AG08396 (cell line): ENCODE measurements at places on chromosomes 5 and 9.

- no peak for DNase-seq
These were observed 30.8 kb downstream of the RASEF start for GRCh38 chr9:83032065-83032625.

DNA sequence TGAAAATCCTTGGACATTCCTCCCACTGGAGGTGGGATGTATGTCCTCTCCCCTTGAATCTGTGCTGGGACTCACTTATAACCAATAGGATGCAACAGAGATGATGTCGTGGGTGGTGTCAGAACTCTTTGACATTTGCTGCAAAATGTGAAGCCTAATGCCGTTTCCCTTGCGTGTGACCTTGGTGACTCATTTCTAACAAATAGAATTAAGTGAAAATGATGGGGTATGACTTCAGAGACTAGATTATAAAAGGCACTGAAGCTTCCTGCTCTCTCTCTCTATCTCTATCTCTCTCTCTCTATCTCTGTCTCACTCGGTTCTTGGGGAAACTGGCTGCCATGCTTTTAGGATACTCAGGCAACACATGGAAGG lies 126.1 kb upstream of the STC2 start:
- DNase-seq, result peak; percentile 52

DNA sequence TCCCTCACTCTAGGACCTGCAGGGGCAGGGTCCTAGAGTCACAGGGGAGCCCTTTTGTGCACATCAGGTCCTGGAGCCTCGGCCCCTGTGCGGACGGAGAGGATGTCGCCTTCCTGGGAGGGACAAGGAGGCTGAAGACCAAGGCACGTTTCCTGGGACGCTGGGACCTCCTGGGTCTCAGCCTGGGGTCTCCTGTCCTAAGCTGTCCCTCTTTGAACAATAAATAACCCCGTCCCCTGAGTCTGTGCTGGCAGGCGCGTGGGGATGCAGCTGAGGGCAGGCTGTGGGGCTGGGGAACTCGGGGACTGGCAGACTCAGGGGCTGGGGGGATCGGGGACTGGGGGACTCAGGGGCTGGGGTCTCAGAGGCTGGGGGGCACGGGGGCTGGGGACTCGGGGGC lies 31.1 kb downstream of the PAEP start:
- DNase-seq, result no peak

DNA sequence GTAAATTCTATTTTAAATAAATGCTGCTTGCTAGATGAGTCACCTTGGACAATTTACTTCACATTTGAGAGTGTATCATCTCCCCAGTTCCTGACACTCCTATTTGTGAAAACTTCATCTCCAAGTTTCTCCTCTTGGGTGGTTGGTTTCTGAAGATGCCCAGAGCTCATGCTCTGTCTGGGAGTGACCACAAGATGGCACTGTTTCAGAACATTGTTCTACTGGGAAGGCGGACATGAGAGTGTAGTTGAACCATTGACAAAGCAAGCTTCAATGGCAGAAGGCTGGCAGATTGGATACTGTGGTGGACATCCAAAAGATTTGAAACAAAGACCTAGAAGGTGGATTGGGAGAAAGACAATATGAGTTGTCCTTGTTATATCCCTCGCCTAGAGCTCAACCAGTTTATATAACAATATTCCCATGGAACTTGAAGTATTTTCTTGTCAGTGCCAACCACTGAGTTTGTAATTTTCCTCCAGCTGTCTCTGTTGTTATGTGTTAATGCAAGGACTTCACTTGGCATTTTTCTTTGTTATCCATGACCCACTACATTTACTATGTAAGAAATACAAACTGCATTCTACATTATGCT lies 234.3 kb upstream of the ANKH start:
- peak; percentile 74 for DNase-seq

GRCh38 chr5:126794157-126794828 lies 17.4 kb downstream of the LMNB1 start:
- no peak for DNase-seq

GRCh38 chr5:125856949-125857348 lies 566.3 kb upstream of the GRAMD2B start:
- DNase-seq, result no peak

GRCh38 chr5:67771791-67772190 lies 443.8 kb upstream of the PIK3R1 start:
- DNase-seq, result no peak

- DNase-seq, result no peak
These were observed 253.6 kb downstream of the TRIM32 start for GRCh38 chr9:116940614-116941215.
